ENCODE measurements at places on chromosomes 3 and 15. TPM values are rescaled to one million over a fixed set of nuclear protein-coding genes. Genes with fewer than 3 reads are reported as not detected.

DNA sequence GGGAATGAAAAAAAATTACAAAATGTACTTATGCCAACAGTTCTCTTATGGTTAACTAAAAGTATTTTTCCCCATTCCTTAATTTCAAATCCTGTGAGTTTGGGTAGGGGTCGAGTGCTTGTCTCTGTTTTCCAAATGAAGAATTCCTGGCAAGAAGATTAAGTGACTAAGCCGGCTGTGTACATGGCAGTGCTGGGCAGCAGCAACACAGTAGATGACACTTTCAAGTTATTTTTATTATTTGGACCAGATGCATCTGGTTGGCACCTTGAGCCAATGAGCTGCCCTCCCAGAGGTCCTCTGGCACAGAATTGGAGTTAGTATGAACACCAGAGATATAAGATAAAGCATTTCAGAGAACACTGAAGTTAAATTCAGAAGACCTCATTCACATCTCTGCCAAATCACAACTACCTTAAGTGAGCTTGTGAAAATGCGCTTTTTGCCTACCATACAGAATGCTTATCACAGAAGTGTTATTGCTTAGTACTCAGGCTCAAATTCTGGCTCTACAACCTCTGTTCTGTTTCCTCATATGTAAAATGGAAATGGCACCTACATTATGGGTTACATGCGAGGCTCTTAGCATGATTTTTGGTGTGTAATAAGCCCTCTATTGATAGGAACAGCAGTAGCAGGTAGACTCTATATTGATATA lies 256.9 kb downstream of the UBE2E2 start:
- DNase-seq = no peak

GRCh38 chr15:90934949-90935751 lies at the start of gene UNC45A:
Gene UNC45A, plus strand, starts transcription at chr15:90935285. Its CDS starts 40 bp downstream, at chr15:90935325.
- peak; percentile 91 for DNase-seq

DNA sequence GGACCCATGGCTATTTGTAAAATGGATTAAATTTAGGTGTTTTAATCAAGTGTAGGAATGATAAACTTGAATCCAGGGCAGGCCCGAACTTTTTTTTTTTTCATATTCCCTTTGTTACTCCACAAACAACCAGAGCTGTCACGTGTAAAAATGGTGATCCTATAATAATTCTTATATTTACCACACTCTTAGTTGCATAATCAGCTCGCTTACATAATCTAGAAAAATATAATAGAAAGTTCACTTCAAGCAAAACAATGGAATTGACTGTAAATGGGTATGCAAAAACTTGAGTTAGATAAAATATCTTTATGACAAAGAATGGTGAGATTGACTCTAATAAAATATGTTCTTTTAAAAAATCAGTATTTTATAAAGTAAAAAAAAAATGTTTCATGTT lies 2.1 kb upstream of the PAQR9 start:
- no peak for DNase-seq

- no peak for DNase-seq
Measured at GRCh38 chr3:184508938-184509337, 52.6 kb upstream of the EPHB3 start.

GRCh38 chr15:69395991-69396390 lies 18.2 kb upstream of the KIF23 start:
- no peak for DNase-seq

GRCh38 chr15:68900027-68900426 lies 30.3 kb upstream of the SPESP1 start:
- DNase-seq = no peak

GRCh38 chr3:105904678-105905284 lies 36.0 kb upstream of the CBLB start:
- DNase-seq = no peak

- DNase-seq = no peak
Measured at GRCh38 chr15:63403254-63403945, 21.8 kb upstream of the CA12 start.

- DNase-seq = peak; percentile 54
Measured at GRCh38 chr3:50303013-50303815, at the start of gene HYAL1. Gene HYAL1, minus strand, starts transcription at chr3:50303574. Its CDS starts 618 bp downstream, at chr3:50302956.

DNA sequence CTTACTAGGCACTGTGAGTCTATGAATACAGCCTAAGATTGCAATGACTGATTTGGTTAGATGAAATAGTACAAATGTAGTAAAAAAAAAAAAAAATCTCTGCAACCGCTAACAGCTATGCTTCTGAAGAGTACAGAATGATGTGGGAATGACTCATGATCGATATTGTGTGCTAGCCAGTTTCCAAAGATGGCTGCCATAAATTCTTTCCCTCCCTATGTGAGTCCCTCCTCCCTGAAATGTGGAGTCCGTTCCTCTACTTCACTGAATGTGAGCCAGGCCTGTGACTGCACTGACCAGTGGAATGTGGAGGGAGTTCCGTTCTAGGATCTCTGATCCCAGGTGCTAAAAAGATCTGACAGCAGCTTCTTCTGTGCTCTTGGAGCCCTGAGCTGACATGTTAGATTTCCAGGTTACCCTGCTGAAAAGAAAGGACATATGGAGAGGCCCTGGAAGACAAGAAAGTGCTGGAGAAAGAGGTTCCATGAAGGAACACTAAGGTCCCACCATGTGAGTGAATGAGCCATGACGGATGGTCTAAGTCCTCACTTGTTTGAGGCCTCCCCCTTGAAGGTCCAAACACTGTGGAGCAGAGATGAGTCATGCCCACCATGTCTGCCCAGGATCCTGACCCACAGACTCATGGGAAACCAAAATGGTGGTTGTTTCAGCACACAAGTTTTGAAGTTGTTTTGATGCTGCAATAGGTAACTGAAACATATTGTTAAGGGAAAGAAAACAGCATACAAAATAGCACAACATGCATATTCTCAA lies 46.3 kb downstream of the DGKG start:
- DNase-seq = no peak

GRCh38 chr3:129291236-129291886 lies 12.7 kb downstream of the HMCES start:
- no peak for DNase-seq

DNA sequence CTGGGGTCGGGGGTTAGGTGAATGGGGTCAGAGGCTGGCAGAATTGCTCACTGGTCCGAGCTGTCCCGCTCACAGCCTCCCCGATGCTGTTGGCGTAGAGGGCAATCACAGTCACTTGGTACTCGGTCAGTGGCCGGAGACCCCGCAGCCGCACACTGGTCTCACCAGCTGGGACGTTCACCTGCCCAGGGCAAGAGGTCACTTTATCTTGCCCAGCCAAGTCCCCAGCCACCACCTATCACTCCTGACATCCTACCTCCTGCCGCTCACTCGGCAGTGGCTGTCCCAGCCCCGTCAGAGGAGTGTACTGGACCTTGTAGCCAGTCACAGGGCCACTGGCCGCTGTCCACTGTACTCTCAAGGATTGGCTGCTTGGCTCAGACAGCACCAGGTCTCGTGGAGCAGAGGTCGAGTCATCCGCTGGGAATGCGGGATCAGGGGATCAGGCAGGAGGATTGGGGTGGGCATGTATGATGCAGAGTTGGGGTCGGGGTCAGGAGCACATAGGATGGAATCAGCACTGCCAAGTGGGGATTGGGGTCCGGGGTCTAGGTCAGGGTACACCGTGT lies 2.5 kb downstream of the COL7A1 start:
- DNase-seq = no peak

DNA sequence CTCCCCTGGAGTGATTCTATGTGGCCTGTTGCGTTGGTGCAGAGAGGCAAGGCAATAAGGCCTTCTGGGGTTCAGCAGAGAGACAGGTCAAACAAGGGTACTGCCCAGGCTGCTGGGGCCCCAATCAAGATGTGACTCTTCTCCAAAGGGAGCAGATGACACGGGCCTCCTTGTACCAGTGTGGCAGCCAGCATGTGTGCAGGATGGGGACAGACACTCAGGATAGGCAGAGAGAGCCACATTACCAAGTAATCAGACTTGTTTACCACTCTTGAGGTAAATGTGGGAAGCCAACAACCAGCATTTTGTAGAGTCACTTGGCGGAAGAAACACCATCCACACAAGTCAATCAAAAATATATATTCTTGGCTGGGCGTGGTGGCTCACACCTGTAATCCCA lies 95.3 kb upstream of the DLG1 start:
- DNase-seq = peak; percentile 70

DNA sequence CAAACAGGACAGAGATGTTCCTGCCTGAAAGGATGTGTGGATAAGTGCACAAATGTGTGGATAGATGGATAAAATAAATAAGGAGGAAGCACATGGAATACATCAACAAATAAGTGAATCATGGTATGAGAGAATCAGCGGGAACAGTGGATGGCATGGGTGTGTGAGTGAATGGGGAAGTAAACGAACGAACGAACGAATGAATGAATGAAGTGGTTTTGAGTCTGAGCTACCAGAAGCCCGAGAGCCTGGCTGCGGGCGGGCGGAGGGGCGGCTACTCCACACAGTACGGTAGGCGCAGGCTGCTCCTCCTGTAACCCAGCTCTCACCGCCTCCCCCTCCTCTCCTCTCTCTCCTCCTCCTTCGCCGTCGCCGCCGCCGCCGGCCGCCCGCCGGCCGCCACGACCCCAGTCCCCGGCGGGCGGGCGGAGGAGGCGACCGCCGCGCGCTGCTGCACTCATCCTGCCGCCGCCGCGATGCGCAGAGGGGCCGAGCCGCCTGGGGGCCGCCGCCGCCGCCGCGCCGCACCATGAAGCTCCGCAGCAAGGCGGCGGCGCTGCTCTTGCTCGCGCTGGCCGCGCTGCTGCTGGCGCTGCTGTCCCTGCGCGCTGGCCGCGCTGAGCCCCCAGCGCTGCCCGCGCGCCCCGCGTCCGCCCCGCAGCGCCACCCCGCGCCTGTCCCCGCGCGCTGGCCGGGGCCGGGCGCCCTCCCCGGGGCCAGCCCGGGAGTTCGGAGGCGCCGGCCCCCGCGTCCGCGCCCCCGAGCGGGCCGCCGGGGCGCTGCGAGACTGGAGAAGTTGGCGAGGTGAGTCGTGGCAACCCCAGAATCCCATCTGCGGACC lies at the start of gene GXYLT2:
TSS of gene GXYLT2 (plus strand) at position 342 of the 841 bp plus-strand sequence. CDS start at position 530, 188 bp downstream.
- no peak for DNase-seq

GRCh38 chr3:10010421-10010877 lies 15.8 kb upstream of the FANCD2 start:
- no peak for DNase-seq

DNA sequence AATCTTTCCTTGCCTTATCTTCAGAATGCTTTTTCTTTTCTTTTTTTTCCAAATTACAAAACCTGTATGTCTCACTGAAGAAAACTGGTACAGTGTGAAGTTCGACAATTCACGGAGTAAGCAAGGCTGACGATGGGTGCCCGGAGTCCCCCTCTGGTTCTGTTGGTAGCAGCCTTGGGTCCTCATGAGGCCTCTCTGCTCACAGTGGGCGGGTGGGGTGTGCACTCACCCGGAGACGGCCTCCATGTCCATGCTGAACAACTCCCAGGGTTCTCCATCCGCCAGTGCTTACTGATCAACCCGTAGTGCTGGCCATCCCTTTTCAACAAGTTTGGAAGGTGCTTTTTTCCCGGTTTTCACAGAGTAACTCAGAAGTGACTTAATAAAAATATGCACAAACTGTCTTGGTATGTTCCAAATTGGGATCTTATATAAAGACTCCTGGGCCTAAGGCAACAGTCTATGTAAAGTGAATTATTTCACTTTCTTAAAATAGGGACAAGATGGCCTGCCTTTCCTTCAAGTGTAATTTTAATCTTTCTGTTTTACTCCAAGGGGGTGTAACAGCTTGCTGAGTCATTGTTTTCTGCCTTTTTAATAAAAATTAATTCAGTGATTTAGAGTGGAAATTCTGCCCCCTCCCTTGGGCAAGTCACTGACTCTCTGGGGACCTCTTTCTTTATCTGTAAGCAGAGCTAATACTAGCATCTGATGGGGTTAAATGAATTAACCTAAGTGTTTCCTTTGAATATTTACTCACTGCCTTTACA lies 23.7 kb downstream of the LRRK1 start:
- DNase-seq = no peak

- no peak for DNase-seq
Measured at GRCh38 chr3:72579581-72580245, 268.5 kb downstream of the SHQ1 start.

DNA sequence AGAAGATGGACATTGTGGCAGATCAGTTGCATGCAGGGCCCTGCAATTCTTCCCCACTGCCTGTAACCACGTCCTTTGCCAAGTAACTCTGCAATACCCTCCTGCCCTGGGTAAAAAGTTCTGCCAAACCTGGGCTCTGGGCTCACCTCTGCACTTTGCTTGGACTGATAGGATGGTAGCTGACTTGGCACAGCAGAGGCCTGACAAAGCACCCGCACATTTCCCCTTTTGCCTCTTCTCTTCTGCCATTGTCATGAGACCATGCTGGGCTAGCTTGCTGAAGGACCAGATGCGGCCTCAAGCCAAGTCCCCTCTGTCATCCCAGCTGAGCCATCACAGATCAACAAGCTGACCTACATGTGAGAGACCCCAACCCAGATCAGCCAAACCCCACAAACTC lies 122.4 kb downstream of the SMAD6 start:
- no peak for DNase-seq

The MCF2L2 gene
- not detected for total RNA-seq

The BAHD1 gene
- 16.3 TPM for total RNA-seq

The SNRPN gene
- 36.8 TPM for total RNA-seq

The EPHA3 gene
- 0.30 TPM for total RNA-seq

The AGBL1 gene
- 0.91 TPM for total RNA-seq

The GHSR gene
- total RNA-seq = not detected

The NAA50 gene
- 130 TPM for total RNA-seq

The PLCL2 gene
- total RNA-seq = 4.3 TPM

The DISP2 gene
- total RNA-seq = 0.05 TPM
